Renal cortical epithelial cell (primary cell): ENCODE measurements at places on chromosomes 6 and 20. TPM values are rescaled to one million over a fixed set of nuclear protein-coding genes. Genes with fewer than 3 reads are reported as not detected.
A peak's percentile ranks its signal among the peaks of the same experiment; 100 is the strongest.

GRCh38 chr6:11363881-11364576 lies 131.6 kb upstream of the NEDD9 start:
- peak; percentile 81 for DNase-seq

DNA sequence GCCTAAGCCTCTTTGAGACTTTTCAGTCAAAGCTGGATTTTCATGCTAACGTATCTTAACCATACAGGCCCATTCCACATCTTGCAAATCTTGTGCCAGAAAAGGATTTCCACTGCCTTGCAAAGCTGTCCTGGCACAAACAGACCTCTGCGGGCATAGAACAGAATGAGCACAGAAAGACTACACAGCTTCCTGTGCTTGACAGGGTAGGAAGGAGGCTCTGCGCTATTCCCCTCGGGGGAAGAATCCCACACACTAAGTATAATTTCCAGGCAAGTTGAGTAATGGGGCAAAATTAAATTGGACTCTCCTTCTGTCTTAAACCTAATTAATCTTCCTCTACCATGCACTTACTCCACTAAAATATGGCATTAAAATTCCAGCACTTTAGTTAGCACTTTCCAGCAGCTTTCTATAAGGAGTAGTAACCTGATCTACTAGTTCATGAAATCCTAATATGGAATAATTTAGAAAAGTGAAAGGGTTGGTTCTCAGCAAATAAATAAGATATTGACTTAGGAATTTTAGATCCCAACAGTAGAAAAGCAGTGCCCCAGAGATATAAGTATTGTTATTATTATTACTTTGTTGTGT lies 532.1 kb upstream of the JAG1 start:
- no peak for DNase-seq

DNA sequence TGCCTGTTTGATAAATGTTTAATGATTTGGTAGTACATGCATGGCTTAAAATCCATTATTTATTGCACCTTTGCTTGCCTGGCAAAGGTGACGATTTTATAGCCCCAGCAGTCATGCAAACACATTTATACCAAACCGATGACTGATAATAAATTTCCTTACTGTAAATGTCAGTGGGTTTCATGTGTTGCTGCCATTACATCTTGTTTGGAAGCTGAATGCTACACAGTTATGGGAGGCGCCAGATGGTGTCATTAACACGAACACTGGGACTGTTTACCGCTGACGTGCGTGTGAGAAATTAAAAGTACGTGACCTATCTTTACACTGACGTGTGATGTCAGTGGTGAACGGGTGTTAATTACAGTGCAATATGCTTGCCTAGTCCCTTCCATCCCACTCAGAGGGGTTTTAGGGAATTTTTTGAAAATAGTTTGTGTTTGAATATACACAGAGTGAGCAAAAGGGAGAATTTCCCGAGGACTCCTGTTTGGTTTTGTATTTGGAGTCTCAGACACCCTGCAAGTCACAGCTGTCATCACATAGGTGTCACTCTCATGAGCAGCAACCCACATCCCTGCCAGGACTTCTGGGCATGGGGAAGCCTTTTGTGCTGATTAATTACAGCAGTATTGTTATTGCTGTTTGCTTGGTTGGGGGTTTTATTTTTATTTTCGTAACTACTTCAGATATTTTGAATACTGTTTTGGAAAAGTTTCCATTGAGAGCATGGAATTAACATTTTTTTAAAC lies 151.8 kb upstream of the INSM1 start:
- DNase-seq = no peak

Gene HLA-E
- total RNA-seq = 170 and 213 TPM in 2 replicates

Gene OR2H1
- total RNA-seq = not detected in 2 replicates

Gene SLC22A16
- not detected in 2 replicates for total RNA-seq
